Esophagus mucosa (tissue), 1 donor: ENCODE measurements at places on chromosomes 1 and 21. TPM values are rescaled to one million over a fixed set of nuclear protein-coding genes. Genes with fewer than 3 reads are reported as not detected.
A peak's percentile ranks its signal among the peaks of the same experiment; 100 is the strongest.

GRCh38 chr1:214349781-214350180 lies 68.8 kb downstream of the SMYD2 start:
- no peak for ATAC-seq

GRCh38 chr1:224106568-224107281 lies 7.2 kb upstream of the FBXO28 start:
- ATAC-seq = peak; percentile 91

GRCh38 chr1:160879056-160879455 lies 5.9 kb downstream of the ITLN1 start:
- no peak for ATAC-seq

GRCh38 chr1:204598319-204598969 lies 82.2 kb downstream of the MDM4 start:
- peak; percentile 73 for ATAC-seq

- ATAC-seq = peak; percentile 93
Measured at GRCh38 chr1:38733761-38734160, 125.8 kb downstream of the RRAGC start.

DNA sequence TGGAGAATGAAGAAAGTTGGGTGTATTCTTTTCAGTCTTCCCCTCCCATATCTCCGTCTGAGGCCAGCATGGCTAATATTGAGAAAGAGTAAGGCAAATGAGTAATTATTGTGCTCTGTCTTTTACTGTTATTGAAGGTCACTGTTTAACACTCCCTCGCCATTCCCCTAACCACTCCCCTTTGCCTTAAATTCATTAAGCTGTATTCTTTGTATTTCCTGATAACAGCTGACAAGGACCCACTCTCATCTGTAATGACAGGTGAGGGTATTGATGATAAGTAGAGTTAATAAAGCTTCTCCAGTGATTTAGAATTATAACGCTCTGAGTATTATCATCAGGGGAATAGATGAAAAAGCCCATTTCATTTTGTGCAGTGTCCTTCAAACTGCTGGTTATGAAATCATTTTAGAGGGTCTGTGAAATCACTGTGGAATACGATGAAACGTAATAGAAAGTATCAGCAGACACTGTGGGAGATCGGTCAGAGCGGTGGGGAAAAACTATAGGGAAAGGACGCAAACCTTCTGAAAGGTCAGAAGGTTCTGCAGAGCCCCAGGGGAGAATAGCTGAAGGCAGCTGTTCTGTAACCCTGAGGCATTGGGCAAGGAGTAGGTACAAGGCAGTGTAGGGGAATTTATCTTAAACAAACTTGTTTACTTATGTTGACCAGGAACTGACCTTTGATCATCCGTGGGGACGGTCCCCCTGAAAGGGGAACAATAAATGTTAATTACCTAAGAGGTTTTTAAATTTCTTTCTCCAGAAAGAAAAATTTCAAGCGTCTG lies 46.3 kb upstream of the CACYBP start:
- no peak for ATAC-seq

DNA sequence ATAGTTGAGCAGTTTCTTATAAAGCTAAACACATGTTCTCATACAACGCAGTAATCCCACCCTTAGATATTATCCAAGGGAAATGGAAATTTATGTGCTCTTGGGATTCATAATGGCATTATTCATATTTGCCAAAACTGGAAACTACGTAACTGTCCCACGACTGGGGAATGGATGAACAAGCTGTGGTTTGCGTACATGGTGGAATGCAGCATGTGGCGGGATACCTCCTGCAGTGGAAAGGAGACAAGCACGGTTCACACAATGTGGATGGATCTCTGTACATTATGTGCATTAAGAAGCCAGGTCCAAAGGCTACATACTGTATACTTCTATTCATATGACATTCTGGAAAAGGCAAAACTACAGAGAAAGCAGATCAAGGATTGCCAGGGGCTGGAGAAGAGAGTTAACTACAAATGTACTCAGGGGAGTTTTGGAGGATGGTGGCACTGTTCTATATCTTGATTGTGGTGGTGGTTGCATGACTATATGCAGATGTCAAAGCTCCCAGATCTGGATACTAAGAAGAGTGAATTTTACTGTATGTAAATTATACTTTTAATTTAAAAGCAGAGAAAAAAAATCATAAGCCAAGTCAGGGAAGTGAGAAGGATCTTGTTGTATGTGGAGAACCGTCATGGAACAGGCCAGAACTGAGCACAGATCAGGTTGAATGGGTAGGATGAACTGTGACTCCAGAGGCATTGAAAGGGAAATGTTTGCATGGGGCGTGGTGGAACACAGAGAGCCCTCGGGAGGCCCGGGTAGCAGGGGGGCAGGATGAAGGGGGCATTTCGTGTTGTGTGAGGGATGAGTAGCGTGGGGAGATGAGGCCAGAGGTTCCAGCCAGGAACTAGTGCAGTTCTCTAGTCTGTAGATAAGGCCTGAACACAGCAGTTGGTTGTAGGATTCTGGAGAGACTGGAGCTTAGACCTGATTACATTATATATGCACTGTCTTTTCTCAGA lies 90.7 kb downstream of the GALNT2 start:
- ATAC-seq = peak; percentile 52

DNA sequence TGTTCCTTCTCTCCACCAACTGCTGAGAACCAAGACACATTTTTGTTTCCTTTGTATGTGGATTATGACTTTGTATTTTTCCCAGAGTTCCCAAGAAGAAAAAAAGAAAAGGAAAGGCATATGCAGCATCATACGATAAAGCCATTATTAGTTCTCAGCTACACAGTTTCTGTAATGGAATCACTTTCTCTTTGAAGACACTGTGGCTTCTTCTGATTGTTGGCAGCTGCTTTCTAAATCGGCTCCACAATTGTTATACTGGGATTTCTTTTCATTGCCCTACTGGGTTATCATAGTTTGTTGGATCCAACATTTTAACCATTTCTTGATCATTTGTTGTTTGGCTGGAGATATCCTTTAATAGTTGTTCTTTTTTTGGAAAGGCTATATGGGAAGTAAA lies 89.5 kb upstream of the HIVEP3 start:
- ATAC-seq = no peak

GRCh38 chr21:22885614-22886013 lies 1887.4 kb downstream of the NCAM2 start:
- ATAC-seq = no peak

GRCh38 chr1:116560704-116561490 lies 9.9 kb downstream of the CD58 start:
- no peak for ATAC-seq

DNA sequence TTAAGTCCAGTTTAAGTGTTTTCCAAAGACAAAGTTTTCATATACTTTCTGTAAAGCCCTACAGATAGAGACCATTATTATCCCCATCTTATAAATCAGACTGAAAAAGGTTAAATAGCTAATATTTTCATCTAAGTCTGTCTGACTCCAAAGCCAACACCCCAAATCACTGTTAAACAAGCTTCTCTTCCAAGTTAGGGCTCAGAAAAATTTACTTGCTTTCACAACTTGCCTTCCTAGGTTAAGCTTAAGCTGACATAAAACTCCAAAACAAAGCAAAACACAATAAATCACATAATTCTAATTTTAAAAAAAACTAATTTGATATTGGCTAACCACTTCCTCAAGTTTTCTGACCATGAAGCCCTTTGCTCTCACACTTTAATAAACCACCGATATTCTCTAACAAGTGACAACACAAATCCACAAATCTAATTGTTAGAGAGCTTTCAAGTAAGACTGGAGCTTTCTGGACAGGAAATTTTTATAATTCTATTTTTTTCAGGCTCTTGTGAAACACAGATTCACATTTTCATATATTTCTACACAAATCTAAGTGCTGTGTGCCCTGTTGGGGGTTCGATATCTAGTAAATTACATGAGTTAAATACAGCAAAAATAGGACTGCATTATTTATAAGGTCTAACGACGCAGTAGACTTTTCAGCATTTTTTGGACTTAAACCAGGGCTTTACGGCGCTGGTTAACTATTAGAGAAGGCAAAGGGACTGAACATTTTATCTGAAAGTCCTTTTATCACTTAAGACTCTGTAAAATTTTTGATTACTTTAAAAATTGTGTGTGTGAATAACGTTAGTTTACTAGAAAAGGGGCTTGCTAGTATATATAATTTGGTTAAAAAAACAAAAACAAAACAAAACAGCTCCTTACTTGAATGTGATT lies 2.1 kb downstream of the GNG12 start:
- ATAC-seq = no peak

GRCh38 chr1:229714964-229715603 lies 89.0 kb downstream of the URB2 start:
- ATAC-seq = peak; percentile 80

DNA sequence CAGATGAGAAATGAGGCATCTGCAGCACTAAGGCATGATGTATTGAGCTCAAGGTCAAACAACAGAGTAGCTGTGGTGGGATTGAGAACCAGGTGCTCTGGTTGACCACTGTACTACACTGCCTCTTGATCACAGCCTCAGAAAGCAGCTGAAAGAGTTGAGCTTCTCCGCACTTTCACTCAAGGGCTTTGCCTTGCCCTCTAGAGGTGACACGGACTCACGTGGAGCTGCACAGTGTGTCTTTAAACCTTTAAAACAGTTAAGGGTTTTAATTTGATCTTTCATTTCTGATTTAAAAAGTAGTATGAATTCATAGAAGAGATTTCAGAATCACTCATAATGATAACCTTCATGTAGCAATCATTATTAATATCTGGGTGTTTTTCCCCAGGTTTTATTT lies 132.5 kb downstream of the RWDD3 start:
- ATAC-seq = no peak

DNA sequence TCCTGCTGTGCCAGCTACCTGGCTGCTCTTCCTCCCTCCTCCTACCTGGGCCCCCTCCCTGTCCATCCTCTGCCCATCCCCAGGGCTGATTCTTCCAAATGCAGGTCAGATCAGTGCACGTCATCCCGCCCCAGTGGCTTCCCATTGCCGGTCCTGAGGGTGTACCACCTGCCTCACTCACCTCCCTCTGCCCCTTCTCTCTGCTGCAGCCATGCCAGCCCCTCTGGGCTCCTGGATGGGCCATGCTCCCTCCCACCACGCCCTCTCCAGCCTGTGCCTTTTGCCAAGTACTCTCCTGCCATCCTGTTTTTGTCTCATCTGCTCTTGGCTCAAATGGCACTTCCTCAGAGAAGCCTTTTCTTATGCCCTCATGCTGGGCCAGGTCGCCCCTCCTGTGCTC lies 95.8 kb downstream of the ARHGEF10L start:
- ATAC-seq = no peak

PDZK1IP1 gene
- 273 TPM for total RNA-seq

CGN gene
- 9.3 TPM for total RNA-seq

SELENON gene
- 35.2 TPM for total RNA-seq

TIAM1 gene
- total RNA-seq = 96.7 TPM

ADAR gene
- total RNA-seq = 77.4 TPM

FCRL2 gene
- total RNA-seq = 0.56 TPM

MYBPH gene
- not detected for total RNA-seq

PGBD5 gene
- 6.4 TPM for total RNA-seq

NPHS2 gene
- not detected for total RNA-seq

TMPRSS15 gene
- not detected for total RNA-seq

MAN1C1 gene
- total RNA-seq = 2.6 TPM

KRTAP10-2 gene
- not detected for total RNA-seq
